ENCODE measurements at places on chromosomes 3 and 15.

DNA sequence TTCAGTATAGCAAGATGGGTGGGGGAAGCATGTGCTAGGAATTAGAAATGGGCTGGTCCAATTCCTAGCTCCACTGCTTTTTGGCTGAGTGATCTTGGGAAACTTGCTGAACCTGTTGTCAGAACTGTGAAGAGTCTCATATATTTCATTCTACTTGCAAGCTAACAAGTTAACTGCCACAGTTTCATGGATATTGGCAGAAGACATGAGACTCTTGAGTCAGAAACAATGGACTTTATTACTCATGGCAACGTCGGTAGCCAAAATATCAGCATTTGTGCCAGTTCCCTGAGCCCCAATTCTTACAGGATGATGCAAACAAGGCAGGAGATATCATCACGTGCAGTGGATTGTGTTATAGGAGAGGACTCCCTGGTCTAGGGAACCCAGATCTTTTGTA lies 26.6 kb upstream of the PLAAT1 start:
- no peak for DNase-seq

DNA sequence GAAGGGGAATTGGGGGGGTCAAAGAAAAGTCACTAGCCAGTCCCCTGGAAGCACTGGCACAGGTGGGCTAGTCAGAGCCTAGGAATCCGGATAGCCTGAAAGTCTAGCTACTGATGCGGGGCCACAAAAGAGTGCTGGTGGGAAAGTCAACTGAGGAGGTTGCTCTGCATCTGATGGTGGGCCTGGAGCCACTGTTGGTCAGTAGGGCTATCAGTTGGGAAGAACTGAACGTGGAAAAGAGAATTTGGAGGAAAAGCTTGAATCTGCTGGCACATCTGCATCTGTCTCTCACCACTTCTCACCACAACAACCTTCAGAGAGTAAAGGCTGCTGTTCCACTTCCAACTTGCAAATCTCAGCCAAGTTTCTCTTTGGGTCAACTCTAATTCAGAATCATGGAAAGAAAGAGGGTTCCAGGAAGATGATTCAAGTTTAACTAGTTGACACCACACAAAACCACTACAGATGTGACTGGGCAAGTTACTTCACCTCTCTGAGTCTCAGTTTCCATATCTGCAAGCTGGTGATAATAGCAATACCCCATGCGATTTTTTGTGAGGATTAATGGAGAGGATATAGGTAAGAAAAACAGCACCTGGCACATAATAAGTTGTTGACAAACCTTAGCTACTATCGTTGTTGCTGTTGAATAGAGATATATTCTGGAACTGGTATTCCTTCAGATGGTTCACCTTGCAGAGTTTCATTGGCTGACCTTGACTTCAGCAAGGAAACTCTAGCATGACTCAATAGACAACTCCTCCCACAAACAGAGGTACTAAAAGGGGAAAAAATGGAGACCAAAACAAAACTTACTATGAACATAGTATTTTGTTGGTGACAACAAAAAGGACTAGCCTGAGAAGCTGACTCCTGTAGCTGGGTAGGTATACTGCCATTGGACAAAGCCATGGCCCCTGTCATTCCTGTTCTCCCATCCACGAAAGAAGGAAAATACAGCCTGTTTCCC lies 280.2 kb upstream of the STT3B start:
- DNase-seq, result no peak

GRCh38 chr3:90010341-90010740 lies 902.9 kb downstream of the EPHA3 start:
- no peak for DNase-seq

DNA sequence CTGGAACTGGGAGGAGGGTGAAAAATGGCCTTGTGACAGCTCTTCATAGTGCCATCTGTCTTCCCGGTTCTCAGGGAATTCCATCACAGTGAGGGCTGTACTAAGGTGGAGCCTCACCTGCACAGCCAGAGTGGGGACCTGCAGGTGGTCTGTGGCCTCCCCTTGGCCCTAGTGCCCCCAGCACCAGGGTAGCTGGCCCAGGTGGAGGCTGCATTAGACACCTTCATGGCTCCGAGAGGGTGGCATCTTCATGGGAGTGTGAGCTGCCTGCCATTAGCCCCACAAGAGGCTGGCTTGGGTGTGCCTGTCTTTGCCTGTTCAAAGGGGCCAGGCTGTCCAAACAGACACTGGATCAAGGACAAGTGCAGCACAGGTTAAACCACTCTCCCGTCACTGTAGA lies 95.5 kb upstream of the PRR23E start:
- DNase-seq, result no peak

All from globus pallidus (tissue), 1 donor.